ENCODE measurements at places on chromosomes 2 and 18.
A peak's percentile ranks its signal among the peaks of the same experiment; 100 is the strongest.

- DNase-seq = no peak
These were observed 173.3 kb downstream of the ALPK2 start for GRCh38 chr18:58455314-58456188.

- peak; percentile 73 for DNase-seq
These were observed 118.3 kb downstream of the MGAT5 start for GRCh38 chr2:134372141-134372540.

DNA sequence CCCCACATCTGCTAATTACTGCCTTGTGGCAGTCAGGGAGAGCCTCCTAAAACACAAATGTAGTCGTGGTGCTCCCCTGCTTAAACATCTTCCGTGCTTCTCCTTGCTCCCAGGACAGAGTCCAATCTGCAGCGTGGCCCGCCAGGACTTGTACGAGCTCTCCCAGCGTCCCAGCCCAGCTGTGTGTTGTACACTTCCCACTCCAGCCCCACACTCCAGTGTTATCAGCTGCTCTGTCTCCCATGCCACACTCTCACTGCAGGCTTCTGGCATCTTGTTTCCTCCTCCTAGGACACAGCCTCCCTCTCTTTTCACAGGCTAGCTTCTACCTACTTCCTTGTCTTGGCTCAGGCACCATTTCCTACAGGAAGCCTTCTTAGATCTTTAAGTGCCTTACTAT, 199.4 kb downstream of the ALPK2 start:
- no peak for DNase-seq

DNA sequence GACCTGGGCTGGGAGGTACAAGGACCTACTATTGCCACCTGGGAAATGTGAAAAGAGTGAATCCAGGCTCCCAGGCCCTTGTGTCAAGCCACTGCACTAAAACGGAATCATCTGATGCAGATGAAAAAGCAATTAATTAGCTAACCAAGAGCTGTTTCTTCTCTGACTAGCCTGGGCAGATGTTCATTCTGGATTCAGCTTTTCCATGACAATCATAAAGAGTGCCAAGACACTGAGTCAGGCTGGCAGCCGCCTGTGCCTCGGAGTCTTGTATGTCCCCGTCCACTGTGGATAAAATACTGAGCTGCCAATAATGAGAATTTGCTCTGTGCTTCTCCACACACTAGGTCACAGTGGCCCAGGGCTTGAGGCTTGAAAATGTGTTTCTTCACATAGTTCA, 21.7 kb upstream of the LCLAT1 start:
- DNase-seq = no peak

GRCh38 chr2:69278366-69278765, 108.7 kb downstream of the GFPT1 start:
- DNase-seq = peak; percentile 57

DNA sequence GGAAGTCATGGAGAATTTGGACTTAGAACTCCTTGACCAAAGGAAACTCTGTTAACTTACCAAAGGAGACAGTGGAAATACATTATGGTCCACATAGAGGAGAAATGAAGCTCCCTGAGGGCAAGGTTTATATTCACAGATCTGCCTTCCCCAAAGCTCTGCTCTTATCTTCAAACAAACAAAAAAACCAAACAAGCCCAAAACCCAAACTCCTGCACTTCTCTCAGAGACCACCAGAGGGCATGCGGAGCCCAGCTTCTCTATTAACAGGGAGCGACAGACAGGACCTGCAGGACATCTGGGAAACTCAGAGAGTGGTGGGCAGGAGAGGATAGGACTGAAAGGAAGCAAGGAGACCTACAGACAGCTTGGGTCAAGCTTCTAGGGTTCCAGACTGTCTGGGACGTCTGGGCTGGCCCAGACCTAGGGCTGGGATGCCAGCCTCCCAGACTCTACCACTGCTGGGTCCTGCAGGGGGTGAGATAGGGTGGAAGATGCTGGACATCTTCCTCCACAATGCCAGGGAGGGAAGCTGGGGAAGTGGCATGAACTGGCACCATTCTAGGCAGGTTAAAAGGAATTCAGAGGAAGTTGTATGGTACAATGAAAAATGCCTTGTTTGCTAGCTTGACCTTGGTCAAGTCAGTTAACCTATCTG, 4.0 kb upstream of the WNT10A start:
- peak; percentile 56 for DNase-seq

DNA sequence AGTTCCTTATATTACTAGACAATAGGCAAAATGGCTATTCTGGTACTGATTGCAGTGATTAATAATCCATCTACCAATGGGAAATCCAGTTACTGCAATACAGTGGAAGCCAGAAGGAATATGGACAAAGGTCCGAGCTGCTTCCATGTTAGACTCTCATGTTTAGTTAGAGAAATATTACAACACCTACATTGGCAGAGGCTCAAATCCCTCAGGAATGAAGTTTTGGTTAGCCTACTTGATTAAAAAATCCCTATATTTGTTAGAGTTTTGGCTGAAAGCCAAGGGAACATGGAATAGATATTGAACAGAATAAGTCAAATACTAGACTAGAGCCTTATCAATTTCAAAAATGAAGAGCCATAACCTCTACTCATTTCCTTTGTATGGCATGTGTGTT, 48.5 kb downstream of the ARL6IP6 start:
- DNase-seq = peak; percentile 65

DNA sequence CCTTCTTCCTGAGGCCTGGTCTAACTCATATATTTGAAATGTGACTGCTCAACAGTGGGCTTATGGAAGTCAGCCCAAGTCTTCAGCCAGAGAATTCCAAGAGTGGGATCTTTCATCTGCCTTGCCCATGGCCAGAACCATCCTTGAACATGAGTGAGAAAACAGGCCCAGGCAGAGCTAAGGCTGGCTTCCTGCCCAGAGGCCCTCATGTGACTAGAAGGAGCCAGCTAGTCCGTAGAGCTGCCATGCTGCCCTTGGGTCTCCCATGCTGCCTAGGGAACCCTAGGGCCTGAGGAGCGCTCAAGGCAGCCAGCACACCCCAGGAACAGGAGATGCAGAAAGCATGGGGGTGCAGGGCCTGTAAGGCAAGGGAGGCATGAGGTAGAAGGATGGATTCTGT, 203.6 kb downstream of the FHOD3 start:
- no peak for DNase-seq

All from IMR-90 (cell line).